ENCODE measurements at places on chromosomes 7 and 10. TPM values are rescaled to one million over a fixed set of nuclear protein-coding genes. Genes with fewer than 3 reads are reported as not detected.
A peak's percentile ranks its signal among the peaks of the same experiment; 100 is the strongest.

The OR13A1 gene
- 0.15 TPM for total RNA-seq

The COL26A1 gene
- not detected for total RNA-seq

The DYDC2 gene
- total RNA-seq = not detected

The HECW1 gene
- not detected for total RNA-seq

The CHAT gene
- total RNA-seq = not detected

The INTS1 gene
- total RNA-seq = 104 TPM

The TMEM178B gene
- 0.22 TPM for total RNA-seq

The BTBD16 gene
- not detected for total RNA-seq

DNA sequence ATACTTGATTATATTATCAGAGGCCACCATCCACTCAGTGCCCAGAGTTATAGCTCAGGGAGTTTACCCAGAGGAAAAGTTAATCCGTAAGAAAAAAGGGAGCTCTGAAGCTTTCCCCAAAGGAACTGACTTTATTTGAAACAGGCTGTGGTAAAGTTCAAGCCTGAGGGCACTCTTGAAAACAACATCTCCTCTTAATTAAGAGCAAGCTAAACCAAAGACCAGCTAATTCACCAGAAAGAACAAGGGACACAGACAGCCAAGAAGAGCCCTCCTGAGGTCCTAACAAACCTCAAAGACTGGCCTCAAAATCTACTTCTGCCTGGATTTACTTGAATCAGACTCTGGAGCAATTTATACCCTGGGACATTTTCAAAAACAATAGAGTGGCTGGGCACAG lies 159.6 kb upstream of the CHST15 start:
- no peak overlapping the region for H3K27ac ChIP-seq
- no peaks in the 10 kb centered on the region for H3K36me3 ChIP-seq
- no peaks in the 10 kb centered on the region for H3K27me3 ChIP-seq
- DNase-seq = no peak
- H3K4me3 ChIP-seq = no peak overlapping the region

GRCh38 chr10:75358132-75358531 lies 43.4 kb downstream of the ZNF503 start:
- H3K36me3 ChIP-seq = no peaks in the 10 kb centered on the region
- H3K4me3 ChIP-seq = no peak overlapping the region
- no peaks in the 10 kb centered on the region for H3K27me3 ChIP-seq
- H3K27ac ChIP-seq = no peak overlapping the region

DNA sequence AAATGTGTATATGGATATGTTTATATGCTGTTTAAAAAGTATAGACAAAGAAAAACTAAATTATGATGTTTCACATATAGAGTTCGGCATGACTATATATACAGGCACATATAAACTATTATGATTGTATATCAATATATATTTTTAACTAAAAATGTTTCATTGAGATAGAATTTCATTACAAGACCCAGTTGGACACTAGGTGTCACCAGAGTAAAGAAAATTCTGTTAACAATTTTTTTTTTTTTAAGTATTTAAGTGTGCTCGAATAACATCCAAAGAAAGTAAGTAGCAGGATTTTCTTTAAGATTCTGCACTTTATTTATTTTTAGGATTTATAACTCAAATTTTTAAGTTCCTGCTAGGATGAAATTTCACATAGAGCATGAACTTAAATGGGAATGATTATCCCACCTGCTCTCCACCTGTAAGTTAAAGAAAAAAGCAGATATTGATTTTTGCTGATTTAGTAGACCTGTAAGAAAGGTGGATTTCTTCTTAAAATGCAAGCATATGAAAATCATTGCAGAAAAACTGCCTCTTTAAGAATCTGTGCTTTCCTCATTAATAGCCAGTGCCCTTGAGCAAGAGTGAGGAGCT lies 961.5 kb downstream of the PCDH15 start:
- H3K4me3 ChIP-seq = no peak overlapping the region
- no peaks in the 10 kb centered on the region for H3K36me3 ChIP-seq
- no peak overlapping the region for H3K27ac ChIP-seq
- no peak for DNase-seq
- no peaks in the 10 kb centered on the region for H3K27me3 ChIP-seq
- H3K4me1 ChIP-seq = no peaks in the 10 kb centered on the region

GRCh38 chr7:132279718-132280117 lies 296.6 kb downstream of the PLXNA4 start:
- H3K36me3 ChIP-seq = no peaks in the 10 kb centered on the region
- no peak for DNase-seq
- no peak overlapping the region for H3K4me3 ChIP-seq
- H3K27me3 ChIP-seq = peaks cover 13% of the 10 kb centered on the region
- H3K4me1 ChIP-seq = no peaks in the 10 kb centered on the region

GRCh38 chr10:79342811-79343561 lies 4.3 kb upstream of the PPIF start:
- no peaks in the 10 kb centered on the region for H3K27me3 ChIP-seq
- no peak overlapping the region for H3K4me3 ChIP-seq
- no peaks in the 10 kb centered on the region for H3K36me3 ChIP-seq
- peaks cover 23% of the 10 kb centered on the region for H3K4me1 ChIP-seq
- DNase-seq = no peak
- no peak overlapping the region for H3K27ac ChIP-seq

DNA sequence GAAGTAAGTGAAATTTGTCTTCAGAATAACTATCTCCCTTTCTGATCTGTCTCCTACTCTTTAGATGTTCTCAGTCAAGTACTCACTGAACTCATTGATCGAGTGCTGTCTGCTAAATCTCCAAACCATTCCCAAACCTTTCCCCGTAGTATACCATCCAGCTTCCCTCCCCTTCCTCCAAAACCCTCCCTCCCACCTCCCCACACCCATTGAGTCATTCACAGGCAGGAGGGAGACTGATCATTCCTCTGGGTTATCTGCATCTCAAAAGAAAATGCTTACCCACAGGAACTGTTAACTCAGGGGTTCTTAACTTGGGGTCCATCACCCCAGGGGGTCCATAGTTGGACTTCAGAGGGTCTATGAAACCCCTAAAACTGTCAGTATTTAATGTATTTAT lies 37.4 kb downstream of the GOT1 start:
- H3K36me3 ChIP-seq = peaks cover 4% of the 10 kb centered on the region
- H3K27me3 ChIP-seq = no peaks in the 10 kb centered on the region
- no peak for DNase-seq
- H3K4me1 ChIP-seq = peaks cover 14% of the 10 kb centered on the region
- no peak overlapping the region for H3K27ac ChIP-seq

DNA sequence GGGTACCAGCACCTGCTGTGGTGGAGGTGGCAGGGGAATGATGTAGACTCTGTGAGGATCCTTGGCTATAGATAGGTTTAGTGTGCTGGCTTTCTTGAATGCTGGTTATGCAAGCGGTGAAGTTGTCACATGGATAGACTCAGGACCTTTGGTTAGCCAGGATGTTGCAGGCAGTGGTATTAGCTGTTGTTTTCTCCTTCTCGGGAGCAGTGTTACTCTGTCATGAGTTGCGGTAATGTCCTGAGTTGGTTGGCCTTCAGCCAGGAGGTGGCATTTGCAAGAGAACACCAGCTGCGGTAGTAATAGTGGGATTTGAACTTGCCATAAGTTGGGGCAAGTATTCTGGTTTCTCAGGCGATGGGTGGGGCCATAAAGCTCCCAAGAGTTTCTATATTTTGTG lies 10.8 kb downstream of the AGK start:
- no peak for DNase-seq
- H3K4me3 ChIP-seq = no peak overlapping the region
- peak overlapping the region; percentile 2 for H3K27ac ChIP-seq
- H3K4me1 ChIP-seq = peaks cover 64% of the 10 kb centered on the region
- peaks cover 97% of the 10 kb centered on the region for H3K36me3 ChIP-seq
- H3K27me3 ChIP-seq = no peaks in the 10 kb centered on the region

DNA sequence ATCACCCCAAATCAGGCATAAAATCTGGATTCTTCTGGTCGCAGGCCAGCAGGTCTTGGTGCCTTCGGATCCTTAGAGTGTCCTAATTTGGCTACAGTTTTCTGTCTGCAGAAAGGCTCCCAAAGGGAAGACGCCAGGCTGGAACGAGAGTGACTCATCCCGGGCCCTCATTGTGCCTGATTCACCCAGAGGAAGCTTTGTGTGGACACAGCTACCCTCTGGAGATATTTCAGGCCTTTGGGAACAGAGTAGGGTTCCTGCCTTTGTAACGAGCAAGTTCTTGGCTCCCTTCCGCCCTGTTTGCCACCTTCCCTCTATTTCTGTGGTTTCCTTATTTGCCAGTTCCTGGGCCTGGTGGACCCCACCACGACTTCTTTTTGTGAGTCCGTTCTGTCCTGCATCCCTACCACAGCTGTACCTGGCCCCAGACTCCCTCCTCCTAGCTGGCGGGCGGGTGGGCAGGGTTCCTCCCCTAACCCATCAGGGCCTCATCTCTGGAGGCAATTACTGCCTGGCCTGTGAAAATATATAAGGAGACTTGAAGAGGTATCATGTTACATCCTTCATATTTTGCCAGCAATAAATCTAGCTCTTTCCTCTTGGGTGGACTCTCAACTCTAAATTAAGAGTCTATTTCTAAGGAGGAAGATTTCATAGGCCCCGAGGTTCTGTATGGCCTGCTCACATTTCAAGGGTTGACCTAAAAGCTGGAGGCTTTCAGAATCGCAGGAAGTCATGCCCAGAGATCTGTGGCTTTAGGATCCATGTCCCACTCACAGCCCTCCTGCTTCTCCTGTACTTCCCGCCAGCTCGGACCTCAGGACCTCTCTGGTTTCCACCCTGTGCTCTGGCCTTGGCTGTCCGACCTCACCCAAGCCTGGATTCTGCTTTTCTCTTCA lies 219.2 kb upstream of the ZNF32 start:
- H3K4me1 ChIP-seq = no peaks in the 10 kb centered on the region
- no peaks in the 10 kb centered on the region for H3K36me3 ChIP-seq
- no peaks in the 10 kb centered on the region for H3K27me3 ChIP-seq
- no peak for DNase-seq

GRCh38 chr10:44567471-44567870 lies 182.6 kb upstream of the CXCL12 start:
- H3K36me3 ChIP-seq = no peaks in the 10 kb centered on the region
- H3K4me3 ChIP-seq = no peak overlapping the region
- no peaks in the 10 kb centered on the region for H3K4me1 ChIP-seq
- no peak overlapping the region for H3K27ac ChIP-seq
- no peak for DNase-seq

GRCh38 chr10:44060221-44060620 lies 324.7 kb downstream of the CXCL12 start:
- no peaks in the 10 kb centered on the region for H3K36me3 ChIP-seq
- no peaks in the 10 kb centered on the region for H3K27me3 ChIP-seq
- no peak overlapping the region for H3K27ac ChIP-seq
- no peak overlapping the region for H3K4me3 ChIP-seq
- H3K4me1 ChIP-seq = no peaks in the 10 kb centered on the region
- no peak for DNase-seq

GRCh38 chr7:124943472-124943871 lies 13.8 kb upstream of the POT1 start:
- DNase-seq = no peak
- no peak overlapping the region for H3K27ac ChIP-seq
- H3K27me3 ChIP-seq = no peaks in the 10 kb centered on the region
- no peak overlapping the region for H3K4me3 ChIP-seq

DNA sequence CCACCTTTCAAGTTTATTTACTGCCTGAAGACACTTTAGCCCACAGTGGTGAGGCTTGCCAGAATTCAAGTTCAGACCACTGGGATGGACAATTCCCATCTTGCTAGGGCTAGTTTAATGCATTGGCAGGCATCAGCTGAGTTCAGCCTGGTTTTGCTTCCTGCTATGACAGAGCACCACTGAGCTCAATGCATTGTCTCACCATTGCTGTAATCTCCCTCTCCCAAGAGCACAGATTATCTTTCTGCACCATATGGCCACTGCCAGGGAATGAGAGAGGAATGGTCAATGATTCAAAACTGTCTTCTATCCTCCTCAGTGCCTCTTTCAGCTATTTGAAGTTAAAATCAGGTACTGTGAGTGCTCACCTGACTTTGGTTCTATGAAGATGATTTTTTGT lies 160.8 kb downstream of the XPNPEP1 start:
- H3K27ac ChIP-seq = no peak overlapping the region
- no peaks in the 10 kb centered on the region for H3K4me1 ChIP-seq
- H3K36me3 ChIP-seq = no peaks in the 10 kb centered on the region
- no peak overlapping the region for H3K4me3 ChIP-seq

DNA sequence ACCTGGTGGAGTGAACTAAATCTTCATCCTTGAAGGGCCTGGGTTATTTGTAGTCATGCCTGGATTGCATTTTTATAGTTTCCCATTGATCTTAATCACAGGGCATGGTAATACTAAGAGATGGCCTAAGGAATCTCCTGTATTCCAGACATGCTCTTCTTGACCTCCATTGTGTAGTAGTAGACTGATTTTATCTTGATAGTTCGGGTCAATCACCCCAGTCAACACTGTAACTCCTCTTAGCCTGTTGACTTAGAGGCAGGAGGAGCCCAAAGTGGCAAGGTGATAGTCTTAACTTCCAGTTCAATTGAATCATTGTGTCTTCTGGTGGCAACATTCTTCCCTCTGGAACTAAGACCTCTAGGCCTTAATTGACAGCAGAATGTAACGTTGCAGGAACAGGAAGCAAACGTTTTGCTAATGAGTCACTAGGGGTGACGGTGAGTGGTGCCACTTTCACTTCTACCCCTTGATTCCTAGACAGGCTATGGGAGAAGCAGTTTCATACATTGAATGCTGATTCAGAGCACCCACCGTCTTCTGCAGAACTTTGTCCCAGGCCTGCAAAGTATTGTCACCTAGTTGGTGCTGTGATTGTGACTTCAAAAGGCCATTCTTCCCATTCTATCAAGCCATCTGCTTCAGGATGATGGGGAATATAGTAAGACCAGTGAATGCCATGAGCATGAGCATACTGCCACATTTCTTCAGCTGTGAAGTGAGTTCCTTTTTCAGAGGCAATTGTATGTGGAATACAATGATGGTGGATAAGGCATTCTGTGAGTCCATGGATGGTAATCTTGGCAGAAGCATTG lies 24.0 kb upstream of the PAPSS2 start:
- no peak overlapping the region for H3K4me3 ChIP-seq
- H3K27ac ChIP-seq = peak overlapping the region; percentile 68
- H3K4me1 ChIP-seq = peaks cover 10% of the 10 kb centered on the region
- peak; percentile 22 for DNase-seq
- H3K36me3 ChIP-seq = peaks cover 7% of the 10 kb centered on the region

DNA sequence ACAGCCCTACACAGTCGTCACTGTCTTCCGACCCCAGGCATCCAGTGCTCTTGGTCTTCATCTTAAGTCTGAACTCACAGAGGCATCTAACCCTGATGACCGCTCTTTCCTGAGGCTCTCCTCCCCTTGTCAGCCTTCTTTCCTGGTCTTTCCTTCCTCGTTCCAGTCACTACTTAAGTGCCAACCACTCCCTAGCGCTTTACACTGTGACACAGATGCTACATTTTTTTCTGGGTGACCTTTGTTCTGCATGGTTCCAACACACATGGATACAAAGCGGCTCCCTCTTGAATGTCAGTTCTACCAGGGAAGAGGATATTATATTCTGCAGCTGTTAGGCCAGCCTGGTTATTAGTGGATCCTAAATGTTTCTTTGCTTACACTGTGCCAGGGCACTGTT lies 12.7 kb downstream of the YWHAG start:
- H3K36me3 ChIP-seq = peaks cover 71% of the 10 kb centered on the region
- H3K4me3 ChIP-seq = no peak overlapping the region
- no peaks in the 10 kb centered on the region for H3K27me3 ChIP-seq
- H3K27ac ChIP-seq = peak overlapping the region; percentile 58
- H3K4me1 ChIP-seq = peaks cover 67% of the 10 kb centered on the region
